Activated T-helper 1 cell treated with anti-CD3 and anti-CD28 coated beads, Interleukin-2, amount 50 U/mL, for 16 hours (primary cell): ENCODE measurements at places on chromosomes 1 and 21.

DNA sequence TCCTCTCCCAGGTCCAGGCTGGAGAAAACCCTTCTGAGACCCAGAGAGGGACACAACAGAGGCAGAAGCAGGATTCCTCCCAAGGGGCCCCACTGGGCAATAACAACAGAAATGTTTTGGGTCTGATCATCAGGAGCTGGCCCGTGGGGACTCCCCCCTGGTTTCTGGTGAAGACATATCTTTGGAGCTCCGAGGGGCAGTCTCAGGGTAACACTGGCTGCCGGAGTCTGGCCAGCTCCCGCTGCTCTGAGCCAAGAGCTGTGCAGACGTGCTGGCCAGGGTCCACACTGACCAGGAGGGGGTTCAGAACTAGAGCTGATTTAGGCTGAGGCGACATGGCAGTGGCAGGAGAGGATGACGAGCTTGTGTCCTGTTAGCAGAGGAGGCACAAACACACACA lies 13.1 kb downstream of the ECE1 start:
- DNase-seq = no peak

- DNase-seq = no peak
These were observed 31.1 kb upstream of the CYP4B1 start for GRCh38 chr1:46767649-46768282.

DNA sequence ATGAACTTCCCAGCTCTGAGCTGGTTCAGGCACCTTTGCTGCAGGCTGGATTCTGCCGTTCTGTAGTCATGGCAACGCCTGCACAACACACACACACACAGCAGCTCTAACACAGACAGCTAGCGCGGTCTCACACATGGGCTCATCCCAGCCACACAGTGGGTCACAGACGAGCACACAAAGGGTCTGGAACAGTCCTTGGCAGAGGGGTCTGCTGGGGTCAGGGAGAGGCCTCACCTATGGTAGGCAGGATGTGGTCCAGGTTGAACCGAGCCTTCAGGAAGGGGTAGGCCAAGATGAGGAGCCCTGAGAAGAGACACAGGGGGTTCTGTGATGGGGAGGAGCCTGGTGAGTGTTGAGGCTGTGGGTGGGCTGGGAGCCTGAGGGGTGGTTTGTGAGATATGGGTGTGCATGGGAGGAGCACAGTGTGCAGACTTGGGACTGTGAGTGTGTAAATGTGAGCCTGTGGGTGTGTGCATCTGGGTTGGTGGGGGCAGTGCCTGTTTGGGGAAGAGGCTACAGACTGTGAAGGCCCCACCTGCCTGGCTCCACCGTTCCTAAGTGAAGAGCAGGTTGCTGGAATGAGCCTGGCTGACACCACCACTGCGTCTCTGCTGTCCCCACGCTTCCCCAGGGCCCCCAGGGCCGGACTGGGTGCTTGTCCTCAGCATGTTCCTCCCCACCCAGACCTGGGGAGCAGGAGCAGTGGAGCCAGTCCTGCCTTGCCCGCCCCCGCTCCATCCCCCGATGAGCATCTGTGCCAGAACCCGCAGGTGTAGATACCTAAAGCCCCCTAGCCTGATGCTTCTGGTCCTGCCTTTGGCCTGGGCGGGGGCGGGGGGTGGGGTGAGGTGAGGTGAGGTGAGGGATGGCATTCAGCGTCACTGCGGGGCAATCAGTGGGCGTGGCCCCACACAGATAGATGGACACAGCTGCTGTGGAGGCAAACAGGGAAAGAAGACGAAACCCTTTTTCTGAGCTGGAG lies 1.5 kb downstream of the KNCN start:
- DNase-seq = no peak

GRCh38 chr1:32639489-32640075 lies 10.8 kb downstream of the ZBTB8OS start:
- DNase-seq = no peak

- DNase-seq = no peak
These were observed 6.7 kb upstream of the PTGER3 start for GRCh38 chr1:71054281-71054731.
